ENCODE measurements at places on chromosomes 2 and 18.

DNA sequence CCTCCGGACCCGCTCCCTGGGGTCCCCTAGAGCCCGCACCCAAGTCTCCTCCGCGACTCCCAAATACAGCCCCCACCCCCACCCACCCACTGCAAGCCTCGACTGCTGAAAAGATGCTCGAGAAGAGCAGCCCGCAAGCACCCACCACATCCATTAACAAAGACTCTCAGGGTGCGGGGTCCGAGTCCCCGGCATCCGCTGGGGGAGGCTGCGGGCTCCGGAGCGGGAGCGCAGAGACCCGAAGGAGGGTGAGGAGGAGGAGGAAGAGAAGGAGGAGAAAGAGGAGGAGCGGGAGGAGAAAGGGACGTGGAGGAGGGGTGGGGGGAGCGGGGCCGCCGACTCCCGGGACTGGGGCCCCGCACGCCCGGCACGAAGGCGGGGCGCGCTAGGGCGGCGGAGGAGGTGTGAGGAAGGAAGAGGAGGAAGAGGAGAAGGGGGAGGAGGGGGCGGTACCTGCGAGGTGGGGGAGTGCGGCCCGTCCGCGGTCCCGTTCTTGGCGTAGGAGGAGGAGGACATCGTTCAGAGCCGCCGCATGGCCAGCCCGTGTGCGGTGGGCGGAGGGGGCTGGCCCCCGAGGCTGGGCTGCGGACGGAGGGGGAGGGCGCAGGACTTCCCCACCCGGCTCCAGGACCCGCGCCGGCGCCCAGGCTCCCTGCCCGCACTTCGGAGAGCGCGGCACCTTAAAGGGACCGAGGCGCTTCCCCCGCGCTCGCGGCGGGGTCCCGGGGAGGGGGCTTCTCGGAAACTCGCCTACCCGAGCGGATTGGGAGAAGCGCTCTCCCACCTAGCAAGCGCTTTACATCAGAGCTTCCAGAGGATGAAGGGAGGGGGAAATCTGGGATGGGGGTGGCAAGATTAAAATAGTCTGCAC, at the start of gene CACNB4:
CACNB4 (minus strand) TSS at position 549 of the 871 bp plus-strand sequence.
- DNase-seq: no peak

GRCh38 chr2:128499367-128500137, 180.9 kb upstream of the HS6ST1 start:
- DNase-seq: no peak

DNA sequence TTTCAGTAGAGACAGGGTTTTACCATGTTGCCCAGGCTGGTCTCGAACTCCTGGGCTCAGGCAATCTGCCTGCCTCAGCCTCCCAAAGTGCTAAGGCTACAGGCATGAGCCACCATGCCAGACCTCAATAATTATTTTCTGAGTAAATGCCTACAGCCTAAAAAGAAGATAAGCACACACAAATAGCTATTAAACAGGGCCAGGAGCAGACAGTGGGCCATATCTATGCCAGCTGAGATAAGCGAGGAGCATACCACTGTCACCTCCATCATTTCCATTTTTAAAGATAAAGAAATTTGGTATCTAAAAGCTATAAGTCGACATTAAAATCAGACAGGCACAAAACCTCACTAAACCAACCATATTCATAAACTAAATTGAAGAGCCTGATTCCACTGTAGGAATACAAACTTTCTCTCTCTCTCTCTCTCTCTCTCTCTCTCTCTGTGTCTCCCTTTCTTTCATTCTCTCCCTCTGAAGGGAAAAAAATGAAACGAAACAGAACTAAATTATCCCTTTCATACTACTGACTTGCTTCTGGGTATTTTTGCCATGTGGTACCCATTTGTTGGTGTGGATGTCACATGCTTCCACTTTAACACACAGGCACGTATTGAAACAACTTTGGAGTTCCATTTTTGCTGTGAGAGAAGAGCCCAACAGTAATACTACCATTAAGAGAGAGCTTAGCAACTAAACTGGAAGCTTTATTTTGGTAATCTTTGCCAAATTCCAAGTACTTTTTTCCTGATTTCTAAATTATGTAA, 51.0 kb downstream of the FARSB start:
- no peak for DNase-seq

DNA sequence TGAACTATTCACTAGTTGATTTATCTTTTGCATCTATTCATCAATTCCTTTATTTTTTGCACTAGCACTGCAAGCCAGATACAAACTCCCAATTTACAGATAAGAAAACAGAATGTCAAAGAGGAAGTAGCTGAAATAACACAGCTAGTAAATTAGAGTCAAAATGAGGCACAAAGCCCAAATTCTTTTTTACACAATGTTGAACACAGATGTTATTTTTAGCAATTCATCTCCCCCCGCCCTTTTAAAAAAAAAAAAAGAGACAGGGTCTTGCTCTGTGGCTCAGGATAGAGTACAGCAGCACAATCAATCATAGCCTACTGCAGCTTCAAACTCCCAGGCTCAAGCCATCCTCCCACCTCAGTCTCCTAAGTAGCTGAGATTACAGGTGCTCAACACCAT, 127.8 kb downstream of the CCBE1 start:
- DNase-seq: no peak

DNA sequence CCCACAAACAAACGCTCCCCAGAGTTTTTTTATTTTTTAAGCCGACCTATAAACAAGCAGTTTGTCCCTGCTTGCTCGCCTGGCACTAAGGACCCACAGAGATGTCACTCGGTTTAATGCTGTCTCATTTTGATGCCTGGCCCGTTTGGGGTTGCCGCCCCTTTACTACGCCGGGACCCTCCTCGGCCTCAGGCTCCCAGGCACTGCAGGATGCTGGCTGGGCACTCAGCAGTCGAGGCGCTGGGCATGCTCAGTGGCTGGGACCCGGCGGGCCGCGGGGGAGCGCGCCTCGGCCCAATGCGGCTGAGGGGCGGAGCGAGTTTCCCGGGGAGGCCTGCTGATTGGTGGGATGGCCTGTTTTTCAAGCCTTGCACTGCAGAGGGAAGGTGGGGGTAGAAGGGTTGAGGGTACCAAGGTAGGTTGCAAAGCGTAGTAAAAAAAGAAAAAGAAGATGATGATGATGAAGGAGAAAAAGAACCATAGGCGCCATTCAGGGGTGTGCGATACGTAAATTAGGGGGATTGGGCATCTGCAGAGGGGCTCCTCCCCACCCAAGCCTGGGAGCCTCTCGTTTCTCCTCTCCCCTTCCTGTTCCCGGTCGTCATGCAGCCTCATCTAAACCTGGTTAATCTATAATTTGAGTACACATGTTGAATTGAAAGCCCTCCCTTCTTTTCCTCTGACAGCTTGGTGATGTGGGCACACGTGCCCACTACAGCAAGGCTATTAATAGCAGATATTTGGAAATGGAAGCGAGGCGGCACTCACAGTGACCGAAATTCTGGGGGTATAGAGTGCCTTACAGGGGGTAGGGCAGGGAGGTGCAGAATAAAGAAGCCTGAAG, 1.5 kb upstream of the IRS1 start:
- DNase-seq: peak; percentile 79

GRCh38 chr2:232230560-232230959, 148.0 kb upstream of the ALPP start:
- peak; percentile 39 for DNase-seq

- no peak for DNase-seq
Observed at GRCh38 chr18:37042381-37042780, 213.5 kb downstream of the KIAA1328 start.

- no peak for DNase-seq
Observed at GRCh38 chr18:2846636-2847316, at the start of gene EMILIN2. EMILIN2 (plus strand) TSS chr18:2847006; CDS start chr18:2847189, 183 bp downstream.

GRCh38 chr2:68912732-68913131, 40.0 kb downstream of the GKN2 start:
- no peak for DNase-seq

GRCh38 chr2:69973335-69973735, 11.9 kb upstream of the ASPRV1 start:
- no peak for DNase-seq

GRCh38 chr2:239870276-239870675, 154.9 kb downstream of the NDUFA10 start:
- DNase-seq: no peak

GRCh38 chr2:237389831-237390230, 24.1 kb downstream of the COL6A3 start:
- DNase-seq: no peak

GRCh38 chr2:201171259-201171814, 11.6 kb upstream of the CASP10 start:
- no peak for DNase-seq

- no peak for DNase-seq
Observed at GRCh38 chr2:221571551-221572218, 419 bp downstream of the EPHA4 start.

DNA sequence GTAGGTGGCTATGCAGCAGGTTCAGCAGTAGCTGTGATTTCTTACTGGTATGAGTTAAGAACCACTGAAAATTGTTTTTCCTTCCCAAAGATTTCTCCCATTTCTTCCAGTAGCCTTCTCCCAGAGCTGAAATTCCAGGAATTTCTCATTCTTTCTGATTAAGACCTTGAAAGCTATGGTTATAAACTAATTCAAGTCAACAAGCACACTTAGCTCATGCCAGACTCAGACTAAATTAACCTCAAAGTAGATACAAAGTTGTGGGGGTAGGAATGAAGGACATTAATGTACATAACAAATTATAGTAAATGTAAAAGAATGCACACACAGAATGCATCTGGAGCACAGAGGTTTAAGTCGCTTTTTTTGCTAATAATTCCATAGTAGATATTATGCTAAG, 103.6 kb upstream of the SOX11 start:
- DNase-seq: no peak

DNA sequence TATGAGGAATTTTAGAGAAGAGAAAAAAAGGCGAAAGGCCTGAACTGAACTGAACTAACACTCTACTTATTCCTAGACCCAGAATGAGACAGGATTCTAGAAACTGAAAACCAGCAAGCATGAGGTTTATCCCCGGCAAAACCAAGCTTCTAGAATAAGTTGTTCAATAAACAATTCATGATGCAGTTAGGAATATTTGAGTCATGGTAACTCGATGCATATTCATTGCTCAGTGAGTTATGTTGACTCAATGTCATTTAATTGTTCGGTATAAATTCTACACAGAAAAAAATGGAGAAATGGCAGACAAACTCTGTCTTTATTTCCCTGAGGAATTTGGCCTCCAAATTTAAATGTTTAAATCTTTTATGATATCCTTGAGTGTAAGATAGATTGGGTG, 321.5 kb downstream of the SATB2 start:
- no peak for DNase-seq

GRCh38 chr2:190947711-190948251, 66.2 kb downstream of the STAT1 start:
- DNase-seq: peak; percentile 51

GRCh38 chr2:61792355-61792890, 61.4 kb downstream of the FAM161A start:
- DNase-seq: no peak

DNA sequence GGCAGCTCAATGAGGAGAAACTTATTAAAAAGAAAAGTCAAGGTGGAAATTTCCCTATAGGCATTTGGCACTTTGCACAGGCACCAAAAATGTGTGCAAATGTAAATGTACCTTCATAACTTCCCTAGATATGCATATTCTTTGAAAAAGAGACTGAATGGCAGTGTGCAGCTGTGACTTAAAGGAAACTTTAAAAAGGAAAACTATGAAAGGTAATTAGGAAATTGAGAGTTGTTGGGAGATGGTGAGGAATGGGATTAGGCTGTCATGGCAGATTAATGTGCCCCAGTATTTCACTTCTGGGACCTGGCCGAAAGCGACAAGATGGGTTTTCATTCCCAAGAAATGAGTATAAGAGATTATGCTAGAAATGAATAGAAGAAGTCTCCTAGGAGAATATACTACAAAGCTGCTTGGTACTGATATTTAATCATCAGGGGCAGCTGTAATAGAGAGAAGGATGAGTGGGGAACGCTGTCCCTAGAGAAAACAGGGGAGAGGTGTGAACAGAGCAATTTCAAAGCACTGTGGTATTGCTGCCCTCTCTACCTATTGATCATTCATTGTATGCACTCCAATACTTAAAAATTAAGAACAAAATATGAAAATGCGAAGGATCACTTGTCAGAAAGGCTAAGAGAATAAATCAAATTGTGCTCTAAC, 313.1 kb downstream of the AGPS start:
- no peak for DNase-seq

DNA sequence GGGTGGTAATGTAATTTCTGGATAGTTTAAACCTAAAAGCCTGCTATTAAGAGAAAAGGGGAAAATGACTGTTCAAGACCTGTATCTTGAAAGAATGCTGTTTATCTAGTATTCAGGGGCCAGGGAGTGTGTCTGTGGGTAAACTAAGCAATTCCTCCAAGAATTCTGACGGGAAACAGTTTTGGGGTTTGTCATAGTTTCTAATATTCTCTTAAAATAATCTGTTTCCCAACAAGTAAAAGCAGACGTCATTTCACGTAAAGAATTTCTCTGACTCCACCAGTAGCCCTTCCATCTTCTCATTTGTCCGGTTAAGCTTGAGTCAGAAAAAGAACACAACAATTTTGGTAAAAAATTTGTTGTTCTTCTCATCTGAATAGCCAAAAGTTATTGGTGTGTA, 232.1 kb upstream of the EPAS1 start:
- DNase-seq: no peak

DNA sequence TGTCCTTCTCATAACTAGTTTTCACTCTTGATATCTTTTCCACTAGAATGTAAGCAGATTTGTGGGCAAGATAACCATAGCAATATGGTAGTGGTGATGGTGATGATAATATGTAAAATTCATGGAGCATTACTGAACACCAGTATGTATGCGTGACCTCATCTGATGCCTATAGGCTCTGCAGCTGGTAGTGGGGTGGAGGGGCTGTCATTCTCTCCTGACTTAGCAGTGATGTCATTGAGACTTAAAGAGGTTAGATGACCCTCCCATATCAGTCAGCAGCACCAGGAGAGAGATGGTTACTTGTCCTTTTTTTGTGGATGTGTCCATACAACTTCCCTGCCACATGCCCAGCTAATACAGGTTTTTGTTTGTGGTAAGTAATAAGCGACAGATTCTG, 27.9 kb downstream of the PARD3B start:
- DNase-seq: no peak

DNA sequence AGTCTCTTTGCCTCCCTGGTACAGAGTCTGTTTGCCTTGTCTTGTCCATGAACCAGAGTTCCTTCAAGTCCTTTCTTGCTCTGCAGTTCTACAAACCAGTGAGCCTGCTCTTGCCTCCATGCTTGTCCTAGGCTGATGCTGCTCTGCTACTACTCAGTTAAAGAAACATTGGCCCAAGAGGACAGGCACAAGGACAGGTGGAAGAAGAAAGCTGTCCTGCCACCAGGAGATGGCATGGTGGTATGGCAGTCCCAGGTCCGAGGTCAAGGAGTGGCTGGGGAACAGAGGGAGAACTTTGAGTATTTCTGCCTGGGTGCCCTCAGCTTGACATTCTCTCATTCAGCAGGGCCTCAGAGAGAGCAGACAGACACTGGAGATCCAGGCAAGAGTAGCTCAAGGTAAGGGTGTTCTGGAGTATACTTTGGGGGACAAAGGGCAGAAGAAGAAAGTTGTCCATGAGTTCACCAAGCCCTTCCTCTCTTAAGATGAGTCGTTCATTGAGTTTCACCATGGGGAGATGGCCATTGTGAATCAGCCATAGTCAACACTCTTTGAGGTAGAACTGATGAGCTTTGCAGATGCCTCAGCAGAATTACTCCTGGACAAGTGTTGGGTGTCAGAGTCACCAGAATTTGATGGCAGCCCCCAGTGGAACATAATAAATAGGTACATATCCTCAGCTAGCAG, 20.4 kb downstream of the TTC32 start:
- no peak for DNase-seq

Data from HepG2 (cell line).